ENCODE measurements at places on chromosomes 3 and 15. TPM values are rescaled to one million over a fixed set of nuclear protein-coding genes. Genes with fewer than 3 reads are reported as not detected.

Gene PP2D1
- not detected for total RNA-seq

Gene FAM219B
- total RNA-seq = 55.5 TPM

Gene CCR8
- not detected for total RNA-seq

Gene PLSCR2
- not detected for total RNA-seq

Gene SV2B
- under 0.01 TPM for total RNA-seq

Gene GRIP2
- 0.09 TPM for total RNA-seq

Gene ZNF80
- not detected for total RNA-seq

Gene CHST2
- 11.9 TPM for total RNA-seq
